ENCODE measurements at places on chromosomes 6 and 20.

DNA sequence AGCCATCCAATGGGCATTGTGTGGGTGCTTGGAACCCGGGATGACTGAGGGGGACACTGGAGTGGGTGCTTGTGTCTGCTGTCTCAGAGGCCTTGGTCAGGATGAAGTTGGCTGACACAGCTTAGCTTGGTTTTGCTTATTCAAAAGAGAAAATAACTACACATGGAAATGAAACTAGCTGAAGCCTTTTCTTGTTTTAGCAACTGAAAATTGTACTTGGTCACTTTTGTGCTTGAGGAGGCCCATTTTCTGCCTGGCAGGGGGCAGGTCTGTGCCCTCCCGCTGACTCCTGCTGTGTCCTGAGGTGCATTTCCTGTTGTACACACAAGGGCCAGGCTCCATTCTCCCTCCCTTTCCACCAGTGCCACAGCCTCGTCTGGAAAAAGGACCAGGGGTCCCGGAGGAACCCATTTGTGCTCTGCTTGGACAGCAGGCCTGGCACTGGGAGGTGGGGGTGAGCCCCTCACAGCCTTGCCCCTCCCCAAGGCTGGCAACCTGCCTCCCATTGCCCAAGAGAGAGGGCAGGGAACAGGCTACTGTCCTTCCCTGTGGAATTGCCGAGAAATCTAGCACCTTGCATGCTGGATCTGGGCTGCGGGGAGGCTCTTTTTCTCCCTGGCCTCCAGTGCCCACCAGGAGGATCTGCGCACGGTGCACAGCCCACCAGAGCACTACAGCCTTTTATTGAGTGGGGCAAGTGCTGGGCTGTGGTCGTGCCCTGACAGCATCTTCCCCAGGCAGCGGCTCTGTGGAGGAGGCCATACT, 49.4 kb downstream of the PYGB start:
- no peak for DNase-seq

DNA sequence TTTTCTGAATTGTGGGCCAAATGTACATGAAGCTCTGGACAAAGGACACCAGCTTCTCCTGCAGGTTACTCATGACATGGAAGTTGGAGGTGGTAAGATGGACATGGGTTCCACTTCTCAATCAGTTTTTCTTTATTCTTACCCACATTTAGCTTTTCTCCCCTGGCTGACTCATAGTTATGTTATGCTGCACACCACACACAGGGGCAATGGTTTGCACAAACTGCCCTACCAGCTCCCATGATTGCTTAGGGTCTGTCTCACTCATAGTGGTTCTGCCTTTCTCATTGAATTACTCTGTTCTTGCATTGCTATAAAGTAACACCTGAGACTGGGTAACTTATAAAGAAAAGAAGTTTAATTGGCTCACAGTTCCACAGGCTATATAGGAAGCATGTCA, 4.5 kb upstream of the CD109 start:
- DNase-seq, result no peak

DNA sequence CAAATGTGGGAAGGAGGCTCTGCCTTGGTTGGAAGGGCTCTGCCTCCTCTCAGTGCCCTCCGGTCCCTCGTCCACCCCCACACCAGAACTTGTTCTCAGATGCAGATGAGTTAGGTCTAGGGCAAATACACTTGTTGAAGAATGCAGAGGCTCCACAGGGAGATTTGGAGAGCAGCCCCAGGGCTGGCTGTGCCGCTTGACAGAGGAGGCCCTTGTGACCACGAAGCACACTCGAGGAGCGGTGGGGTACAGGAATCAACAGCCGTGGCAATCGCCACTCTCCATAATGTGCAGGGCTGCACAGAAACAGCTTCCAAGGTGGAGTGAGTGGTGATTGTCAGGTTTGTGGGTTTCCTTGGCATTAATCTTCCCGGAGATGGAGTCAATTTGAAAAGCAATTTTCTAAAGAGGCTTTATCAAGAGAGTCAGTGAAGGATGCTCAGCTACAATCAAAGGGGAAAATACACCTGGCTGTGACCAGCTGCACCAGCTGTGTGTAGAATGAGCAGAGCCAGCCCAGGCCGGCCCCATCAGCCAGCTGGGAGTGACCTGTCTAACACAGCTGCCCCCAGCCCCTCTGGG, 59.5 kb downstream of the BFSP1 start:
- DNase-seq, result no peak

DNA sequence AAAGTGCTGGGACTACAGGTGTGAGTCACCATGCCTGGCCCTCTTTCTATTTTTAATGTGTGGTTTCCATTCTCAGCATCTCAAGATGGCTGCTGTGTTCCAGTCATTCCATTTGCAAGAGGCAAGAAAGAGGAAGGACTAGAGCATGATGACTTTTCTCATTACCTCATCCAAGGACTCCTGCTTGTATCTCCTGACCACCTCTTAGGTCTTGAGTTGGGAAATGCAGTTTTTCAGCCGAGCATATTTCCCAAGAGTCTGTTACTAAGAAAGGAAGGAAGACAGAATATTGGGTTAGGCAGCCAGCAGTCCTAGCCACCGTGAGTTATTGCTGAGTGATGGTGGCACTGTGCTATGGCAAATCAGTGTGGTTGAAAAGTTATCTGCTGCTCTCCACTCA, 108.4 kb upstream of the INSM1 start:
- DNase-seq, result no peak

Measured in cardiac septum (tissue), 1 donor.